ENCODE measurements at places on chromosomes 11 and 22. TPM values are rescaled to one million over a fixed set of nuclear protein-coding genes. Genes with fewer than 3 reads are reported as not detected.

The PARVA gene
- 22.7 TPM for total RNA-seq

The OOSP4B gene
- total RNA-seq = not detected

DNA sequence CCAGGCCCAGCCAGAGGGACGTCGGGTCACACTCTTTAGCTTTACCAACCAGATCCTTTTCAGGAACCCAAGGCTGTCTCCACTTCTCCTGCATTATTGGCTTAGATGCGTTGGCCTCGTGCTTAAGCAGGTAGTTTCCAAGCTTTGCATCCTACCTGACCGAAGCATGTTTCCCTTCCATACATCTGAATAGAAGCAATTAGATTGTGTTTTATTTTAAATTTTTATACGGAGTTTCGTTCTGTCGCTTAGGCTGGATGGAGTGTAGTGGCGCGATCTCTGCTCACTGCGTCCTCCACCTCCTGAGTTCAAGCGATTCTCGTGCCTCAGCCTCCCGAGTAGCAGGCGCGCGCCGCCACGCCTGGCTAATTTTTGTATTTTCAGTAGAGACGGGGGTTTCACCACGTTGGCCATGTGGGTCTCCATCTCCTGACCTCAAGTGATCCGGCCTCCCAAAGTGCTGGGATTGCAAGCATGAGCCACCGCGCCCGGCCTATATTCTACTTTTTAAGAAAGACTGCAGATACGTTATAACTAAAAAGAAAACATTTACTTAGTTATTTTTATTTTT is 677 bp downstream of the DYNC2H1 start:
- H3K36me3 ChIP-seq = no peaks in the 10 kb centered on the region
- H3K4me3 ChIP-seq = peak overlapping the region; percentile 69
- DNase-seq = peak; percentile 13
- peak overlapping the region; percentile 34 for H3K27ac ChIP-seq
- H3K4me1 ChIP-seq = no peaks in the 10 kb centered on the region
- H3K27me3 ChIP-seq = no peaks in the 10 kb centered on the region

The KCNC1 gene
- 0.60 TPM for total RNA-seq

The HORMAD2 gene
- not detected for total RNA-seq

The SYT8 gene
- total RNA-seq = 0.28 TPM

The SPECC1L gene
- 23.6 TPM for total RNA-seq

GRCh38 chr22:38222797-38223119 is 21.0 kb downstream of the MAFF start:
- no peak overlapping the region for H3K27ac ChIP-seq
- peaks cover 24% of the 10 kb centered on the region for H3K4me1 ChIP-seq
- no peaks in the 10 kb centered on the region for H3K27me3 ChIP-seq
- H3K36me3 ChIP-seq = no peaks in the 10 kb centered on the region
- no peak for DNase-seq
- H3K4me3 ChIP-seq = no peak overlapping the region

- no peak overlapping the region for H3K27ac ChIP-seq
- H3K27me3 ChIP-seq = no peaks in the 10 kb centered on the region
- H3K4me1 ChIP-seq = peaks cover 12% of the 10 kb centered on the region
Observed at GRCh38 chr22:17164392-17165024, 5.4 kb upstream of the HDHD5 start.

DNA sequence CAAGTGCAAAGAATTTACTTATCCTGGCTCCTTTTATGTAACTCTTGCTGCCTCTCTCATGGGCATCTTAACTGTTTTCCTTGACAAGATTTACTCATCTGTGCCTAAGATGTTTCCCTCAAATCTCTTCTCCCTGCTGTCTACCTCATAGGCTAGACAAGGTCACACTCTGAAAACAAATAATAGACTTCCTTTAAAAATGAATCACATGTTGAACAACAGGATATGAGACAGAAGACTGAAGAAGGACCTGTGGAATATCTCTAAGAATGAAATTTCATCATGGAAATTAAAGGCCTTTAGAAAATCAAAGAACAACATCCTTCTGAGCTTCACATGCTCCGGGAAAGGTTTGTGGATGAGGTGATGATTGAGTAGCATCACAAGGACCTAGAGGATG is 6.0 kb upstream of the SCGB2A2 start:
- no peak for DNase-seq
- H3K4me3 ChIP-seq = no peak overlapping the region
- H3K4me1 ChIP-seq = no peaks in the 10 kb centered on the region

The LYVE1 gene
- total RNA-seq = 17.4 TPM

DNA sequence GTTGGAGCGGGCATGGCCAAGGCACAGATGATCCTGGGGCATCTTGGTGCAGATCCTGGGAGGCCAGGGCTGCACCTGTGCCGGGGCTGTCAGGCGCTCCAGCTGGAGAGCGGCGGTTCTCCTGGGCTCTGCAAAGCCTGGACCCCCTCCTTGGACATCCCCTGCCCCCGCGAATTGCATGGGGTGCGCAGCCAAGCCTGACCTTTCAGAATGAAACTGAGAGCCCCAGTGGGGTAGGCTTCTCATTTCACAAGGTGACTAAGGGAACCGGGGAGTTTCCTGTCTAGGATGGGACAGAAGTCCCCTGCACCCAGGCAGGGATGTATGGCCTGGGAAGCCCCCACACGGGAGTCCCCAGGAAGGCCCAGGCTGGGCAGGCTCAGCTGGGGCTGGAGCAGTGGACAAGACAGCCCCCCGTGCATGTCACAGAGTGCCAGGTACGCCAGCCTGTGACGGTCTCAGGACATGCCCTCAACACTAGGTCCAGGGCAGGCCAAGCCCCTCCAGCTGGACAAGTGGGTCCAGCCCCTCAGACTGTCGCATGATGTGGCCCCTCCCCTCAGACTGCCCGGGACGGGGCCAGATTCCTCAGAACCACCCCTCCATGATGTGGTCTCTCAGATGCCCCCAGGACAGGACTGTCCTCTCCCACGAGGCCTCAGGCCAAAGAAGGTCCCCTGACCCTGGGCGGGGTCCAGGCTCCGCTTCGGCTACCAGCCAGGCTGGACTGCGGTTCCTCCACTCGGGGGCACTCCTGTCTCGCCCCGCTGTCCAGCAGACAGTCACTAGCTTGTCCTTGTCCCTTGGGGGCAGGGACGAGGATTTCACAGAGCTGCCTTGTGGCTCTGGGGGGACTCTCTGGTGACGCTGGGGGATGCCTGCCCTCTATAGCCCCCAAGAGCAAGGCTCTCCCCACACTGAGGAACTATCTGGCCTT is 2.3 kb downstream of the LSP1 start:
- H3K4me1 ChIP-seq = peaks cover 12% of the 10 kb centered on the region
- no peak for DNase-seq
- H3K4me3 ChIP-seq = no peak overlapping the region
- no peaks in the 10 kb centered on the region for H3K36me3 ChIP-seq
- no peak overlapping the region for H3K27ac ChIP-seq
- H3K27me3 ChIP-seq = no peaks in the 10 kb centered on the region

DNA sequence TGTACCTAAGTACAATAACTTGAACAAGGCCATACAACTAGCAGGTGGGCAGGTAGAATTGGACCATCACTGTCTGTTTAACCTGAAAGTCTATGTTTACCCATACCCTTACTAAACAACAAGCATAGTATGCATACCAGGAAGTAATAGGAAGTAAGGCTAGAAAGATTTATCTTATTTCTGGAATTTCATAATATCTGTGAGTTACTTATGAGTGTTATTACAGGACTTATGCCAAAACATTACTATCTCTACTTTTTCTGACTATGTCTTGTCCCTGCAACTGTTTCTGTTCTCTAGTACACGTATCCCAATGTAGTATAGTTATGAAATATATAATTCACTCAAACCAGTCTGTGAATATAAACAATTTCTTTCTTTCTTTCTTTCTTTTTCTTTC is 1400.8 kb upstream of the TENM4 start:
- H3K4me1 ChIP-seq = no peaks in the 10 kb centered on the region
- H3K27ac ChIP-seq = no peak overlapping the region
- no peaks in the 10 kb centered on the region for H3K36me3 ChIP-seq
- H3K4me3 ChIP-seq = no peak overlapping the region
- no peak for DNase-seq

GRCh38 chr22:45129703-45130524 is 33.8 kb upstream of the NUP50 start:
- no peak overlapping the region for H3K4me3 ChIP-seq
- DNase-seq = no peak
- peaks cover 26% of the 10 kb centered on the region for H3K36me3 ChIP-seq
- no peaks in the 10 kb centered on the region for H3K27me3 ChIP-seq
- no peaks in the 10 kb centered on the region for H3K4me1 ChIP-seq
- H3K27ac ChIP-seq = no peak overlapping the region

GRCh38 chr11:77770629-77771028 is 49.9 kb downstream of the RSF1 start:
- H3K4me3 ChIP-seq = no peak overlapping the region
- no peaks in the 10 kb centered on the region for H3K36me3 ChIP-seq
- DNase-seq = no peak
- no peak overlapping the region for H3K27ac ChIP-seq

DNA sequence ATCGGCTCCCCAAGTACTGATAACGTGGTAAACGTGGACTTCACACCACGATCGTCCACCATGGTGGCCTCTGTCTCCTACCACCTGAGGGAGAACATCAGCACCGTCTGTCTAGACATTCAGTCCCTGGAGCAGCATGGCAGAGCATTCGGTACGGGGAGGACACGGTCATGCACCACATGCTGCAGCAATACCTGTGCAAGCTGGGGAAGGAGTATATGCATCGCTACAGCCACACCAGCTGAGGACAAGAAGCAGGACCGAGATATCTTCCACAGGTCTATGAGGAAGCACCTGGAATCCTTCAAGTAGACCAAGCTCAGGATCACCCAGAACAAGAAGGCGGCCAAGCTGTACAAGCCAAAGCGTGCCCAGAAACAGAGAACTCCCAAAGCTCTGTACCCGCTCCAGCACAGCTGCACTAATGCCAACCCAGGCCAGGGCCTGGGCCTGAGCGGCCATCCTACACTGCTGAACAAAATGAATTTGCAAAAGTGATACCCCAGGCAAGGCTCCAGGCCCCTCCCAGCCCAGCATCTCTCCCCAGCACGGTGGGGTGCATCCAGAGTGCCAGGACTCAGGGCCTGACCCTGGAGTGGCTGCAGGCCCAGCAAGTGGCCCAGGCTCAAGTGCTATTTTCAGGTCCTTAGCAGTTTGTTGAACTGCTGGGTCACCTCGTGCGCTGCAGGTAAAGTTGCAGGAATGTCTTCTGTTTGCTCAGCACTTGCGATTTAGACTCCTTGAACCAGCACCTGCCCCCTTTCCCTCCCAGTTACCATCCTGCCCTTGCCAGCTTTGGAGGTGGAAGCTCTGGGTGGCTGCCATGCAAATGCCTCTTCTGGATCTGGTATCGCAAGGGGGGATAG is 119.3 kb upstream of the SERPIND1 start:
- peaks cover 9% of the 10 kb centered on the region for H3K4me1 ChIP-seq
- H3K27me3 ChIP-seq = no peaks in the 10 kb centered on the region
- H3K4me3 ChIP-seq = no peak overlapping the region
- H3K36me3 ChIP-seq = no peaks in the 10 kb centered on the region
- DNase-seq = no peak

GRCh38 chr22:39092111-39092862 is 4.8 kb upstream of the APOBEC3H start:
- no peak for DNase-seq
- H3K4me1 ChIP-seq = no peaks in the 10 kb centered on the region
- H3K4me3 ChIP-seq = no peak overlapping the region
- no peaks in the 10 kb centered on the region for H3K27me3 ChIP-seq

DNA sequence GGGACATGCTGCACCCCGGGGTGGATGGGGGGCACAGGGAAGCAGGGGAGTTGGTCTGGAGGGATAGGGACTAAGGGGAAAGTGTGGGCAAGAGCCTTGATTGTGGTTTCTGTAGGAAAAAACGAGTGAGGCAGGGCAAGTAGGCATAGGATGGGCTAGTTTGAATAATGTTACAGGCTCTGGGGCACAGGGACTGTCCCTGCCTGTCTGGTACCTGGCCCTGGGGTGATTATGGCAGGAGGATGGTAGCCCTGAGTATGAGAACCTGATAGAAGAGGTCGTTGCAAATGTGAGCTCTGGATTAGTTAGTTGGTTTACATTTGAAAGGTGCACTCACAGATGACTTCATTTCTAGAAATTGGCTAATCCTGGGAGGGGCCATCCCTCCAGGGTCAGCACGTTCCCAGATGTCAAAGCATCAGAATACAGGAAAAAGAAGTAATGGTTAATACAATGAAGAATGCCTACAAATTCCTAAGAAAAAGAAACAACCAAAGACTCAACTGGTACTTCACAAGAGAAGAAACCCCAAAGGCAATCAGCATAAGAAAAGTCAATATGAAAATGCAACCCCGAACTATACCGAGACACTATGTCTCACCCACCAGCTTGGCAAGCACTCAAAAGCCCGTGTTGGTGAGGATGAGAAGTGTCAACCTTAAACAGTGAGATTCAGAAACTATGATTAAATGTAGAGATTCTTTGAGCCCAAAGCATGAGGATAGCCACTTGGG is 11.3 kb upstream of the SMIM38 start:
- no peaks in the 10 kb centered on the region for H3K27me3 ChIP-seq
- H3K36me3 ChIP-seq = no peaks in the 10 kb centered on the region
- H3K4me3 ChIP-seq = no peak overlapping the region
- no peak overlapping the region for H3K27ac ChIP-seq
- no peaks in the 10 kb centered on the region for H3K4me1 ChIP-seq

The MTFP1 gene
- total RNA-seq = 11.4 TPM

DNA sequence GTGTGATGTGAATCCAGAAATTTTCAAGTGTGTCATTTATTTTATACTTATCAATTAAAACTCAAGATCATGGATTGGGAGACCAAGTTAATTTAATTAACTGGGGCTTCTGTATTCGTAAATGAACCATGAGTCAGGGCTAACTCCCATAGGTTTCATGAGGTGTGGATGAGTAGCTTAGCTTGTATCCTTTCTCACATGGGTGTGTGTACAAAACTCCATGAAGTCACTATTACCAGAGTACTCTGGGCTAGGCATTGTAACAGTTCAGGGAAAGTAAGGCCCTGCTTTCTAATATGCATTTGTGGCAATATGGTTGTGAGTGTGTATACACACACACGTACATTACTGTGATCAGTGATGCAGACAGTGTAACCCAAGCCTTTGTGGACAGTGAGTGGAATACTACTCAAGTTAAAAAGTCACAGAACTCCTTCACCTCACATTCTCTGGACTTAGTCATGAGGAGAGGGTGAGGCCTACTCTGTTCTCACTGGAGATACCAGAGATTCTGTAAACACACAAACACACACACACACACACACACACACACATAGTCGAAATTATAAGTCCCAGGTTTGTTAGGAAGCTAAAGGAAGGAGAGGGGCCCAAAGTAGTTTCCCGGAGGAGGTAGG is 3.5 kb downstream of the CNTF start:
- DNase-seq = no peak
- no peaks in the 10 kb centered on the region for H3K27me3 ChIP-seq
- no peak overlapping the region for H3K27ac ChIP-seq
- H3K36me3 ChIP-seq = peaks cover 46% of the 10 kb centered on the region

DNA sequence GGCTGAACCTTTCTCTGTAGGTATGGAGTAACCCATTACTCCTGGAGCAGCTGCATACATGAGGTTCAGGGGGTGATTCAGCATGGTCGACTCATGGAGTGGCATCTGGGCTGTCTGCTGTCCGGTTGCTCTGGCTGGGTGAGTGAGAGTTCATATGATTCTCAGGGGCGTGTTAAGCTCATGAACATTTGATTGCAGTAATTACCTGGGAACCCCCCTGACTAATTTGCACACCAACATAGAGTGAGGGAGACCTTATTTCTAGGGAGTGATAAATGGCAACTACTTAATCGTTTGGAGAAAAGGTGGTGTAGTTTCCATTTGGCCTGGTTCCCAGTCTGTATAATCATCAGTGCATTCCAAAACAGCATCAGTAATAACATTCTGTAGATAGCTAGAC is 661.9 kb downstream of the ETS1 start:
- no peaks in the 10 kb centered on the region for H3K4me1 ChIP-seq
- no peak for DNase-seq
- H3K27me3 ChIP-seq = no peaks in the 10 kb centered on the region

The IGLL5 gene
- total RNA-seq = 0.50 TPM
